ENCODE measurements at places on chromosomes 7 and 10. TPM values are rescaled to one million over a fixed set of nuclear protein-coding genes. Genes with fewer than 3 reads are reported as not detected.

DNA sequence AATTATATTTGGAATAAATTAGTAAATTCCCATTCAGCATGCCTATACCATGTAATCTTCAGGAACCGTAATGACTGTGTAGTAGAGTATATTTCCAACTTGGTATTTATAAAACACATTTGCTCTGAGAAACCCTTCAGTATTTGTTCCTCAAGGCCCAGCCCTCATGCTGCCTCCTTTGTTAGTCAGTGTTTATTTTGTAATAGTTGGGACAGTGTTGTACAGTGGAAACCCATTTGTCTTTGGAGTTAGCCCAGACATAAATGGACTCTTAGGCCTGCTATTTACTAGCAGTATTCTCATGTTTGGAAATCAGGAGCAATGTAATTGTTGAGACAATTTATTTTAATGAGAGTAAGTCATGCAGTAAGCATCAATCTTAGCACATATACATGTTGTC, 686.9 kb downstream of the AUTS2 start:
- DNase-seq = no peak
- no peaks in the 10 kb centered on the region for H3K4me1 ChIP-seq
- H3K36me3 ChIP-seq = no peaks in the 10 kb centered on the region
- H3K27ac ChIP-seq = no peak overlapping the region
- H3K27me3 ChIP-seq = no peaks in the 10 kb centered on the region

- no peaks in the 10 kb centered on the region for H3K27me3 ChIP-seq
- no peaks in the 10 kb centered on the region for H3K4me1 ChIP-seq
- DNase-seq = no peak
- H3K27ac ChIP-seq = no peak overlapping the region
Measured at GRCh38 chr7:37570145-37570544, 113.4 kb upstream of the GPR141 start.

DNA sequence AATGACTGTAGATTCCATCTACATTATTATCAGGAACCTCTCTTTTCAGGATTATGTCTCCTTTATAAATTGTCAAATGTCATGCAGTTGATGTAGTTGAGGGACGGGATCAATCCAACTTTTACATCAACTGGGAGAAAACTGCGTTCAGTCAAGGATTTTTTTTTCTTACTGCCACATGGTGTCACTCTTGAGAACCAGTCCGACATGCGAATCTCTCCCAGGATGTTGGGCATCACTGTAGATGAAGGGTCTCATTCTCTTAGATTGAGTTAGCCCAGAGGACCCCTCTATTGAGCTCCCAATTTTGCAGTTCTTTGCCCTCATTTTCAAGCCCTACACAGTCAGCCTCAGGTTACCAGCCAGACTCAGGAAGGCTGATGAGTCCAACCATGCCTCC, 120.3 kb upstream of the PTPRZ1 start:
- DNase-seq = no peak
- no peak overlapping the region for H3K4me3 ChIP-seq
- H3K27me3 ChIP-seq = no peaks in the 10 kb centered on the region

HABP2 gene
- polyA plus RNA-seq = not detected

DNA sequence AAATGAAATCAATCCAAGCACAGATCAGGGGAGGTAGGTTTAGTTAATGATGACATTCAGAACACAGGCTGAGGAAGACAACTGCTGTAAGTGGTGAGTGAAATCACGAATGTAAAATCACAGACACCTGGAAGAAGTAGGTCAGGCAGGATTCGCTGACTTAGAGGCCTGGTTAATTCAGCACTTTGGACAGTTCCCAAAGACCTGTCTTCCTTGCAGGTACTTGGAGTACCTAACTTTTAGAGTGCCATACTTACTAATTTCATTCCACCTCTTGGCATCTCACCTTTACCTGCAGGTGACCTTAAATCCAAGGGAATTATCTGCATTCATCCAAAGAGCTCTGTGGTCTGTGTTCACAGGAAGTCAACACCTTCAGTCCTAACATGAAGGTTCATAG, 822.3 kb downstream of the PHTF2 start:
- no peak overlapping the region for H3K4me3 ChIP-seq
- H3K27ac ChIP-seq = no peak overlapping the region
- no peak for DNase-seq
- H3K4me1 ChIP-seq = no peaks in the 10 kb centered on the region

GRCh38 chr10:3123571-3124411, 48.8 kb downstream of the PITRM1 start:
- no peak overlapping the region for H3K27ac ChIP-seq
- H3K4me3 ChIP-seq = no peak overlapping the region
- peaks cover 14% of the 10 kb centered on the region for H3K4me1 ChIP-seq
- H3K27me3 ChIP-seq = no peaks in the 10 kb centered on the region
- H3K36me3 ChIP-seq = peaks cover 4% of the 10 kb centered on the region
- no peak for DNase-seq

SYT15 gene
- 1.7 TPM for polyA plus RNA-seq

DNA sequence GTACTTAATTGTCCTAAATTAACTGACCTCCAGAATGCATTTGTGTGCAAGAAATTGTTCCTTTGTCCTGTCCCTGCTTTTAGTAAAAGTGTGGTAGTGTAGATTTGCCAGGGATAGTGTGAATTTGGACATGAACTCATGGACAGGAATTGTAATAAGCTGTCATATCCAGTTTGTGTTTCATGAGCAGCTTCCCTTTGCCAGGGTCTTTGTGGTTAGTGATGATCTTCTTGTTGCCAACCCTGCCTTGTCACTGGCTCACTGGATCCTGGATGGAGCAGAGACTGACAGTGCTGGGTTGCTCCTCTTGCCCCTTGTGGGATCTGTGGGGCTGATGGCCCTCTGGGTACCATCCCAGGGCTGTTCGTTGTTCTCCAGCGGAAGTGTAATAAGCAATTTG, 110.1 kb downstream of the CCNY start:
- H3K4me1 ChIP-seq = peaks cover 67% of the 10 kb centered on the region
- no peak overlapping the region for H3K27ac ChIP-seq
- no peaks in the 10 kb centered on the region for H3K27me3 ChIP-seq
- H3K4me3 ChIP-seq = no peak overlapping the region
- H3K36me3 ChIP-seq = no peaks in the 10 kb centered on the region

DNA sequence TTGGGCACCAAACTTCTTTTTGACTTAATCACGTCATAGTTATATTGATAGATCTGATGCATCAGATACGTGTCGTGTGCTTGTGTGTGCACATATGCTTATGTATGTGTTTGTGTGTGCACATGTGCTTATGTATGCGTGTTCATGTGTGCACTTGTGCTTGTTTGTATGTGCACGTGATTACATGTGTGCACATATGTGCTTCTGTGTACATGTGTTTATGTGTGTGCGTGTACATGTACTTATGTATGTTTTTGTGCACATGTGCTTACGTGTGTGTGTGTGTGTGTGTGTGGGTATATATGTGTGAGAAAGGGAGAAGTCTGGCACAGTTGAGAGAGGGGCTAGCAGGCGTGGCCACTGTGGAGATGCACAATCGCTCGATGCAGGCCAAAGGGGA, 173.4 kb downstream of the WDR37 start:
- H3K27ac ChIP-seq = no peak overlapping the region
- no peak overlapping the region for H3K4me3 ChIP-seq
- no peaks in the 10 kb centered on the region for H3K36me3 ChIP-seq
- H3K4me1 ChIP-seq = no peaks in the 10 kb centered on the region

DNA sequence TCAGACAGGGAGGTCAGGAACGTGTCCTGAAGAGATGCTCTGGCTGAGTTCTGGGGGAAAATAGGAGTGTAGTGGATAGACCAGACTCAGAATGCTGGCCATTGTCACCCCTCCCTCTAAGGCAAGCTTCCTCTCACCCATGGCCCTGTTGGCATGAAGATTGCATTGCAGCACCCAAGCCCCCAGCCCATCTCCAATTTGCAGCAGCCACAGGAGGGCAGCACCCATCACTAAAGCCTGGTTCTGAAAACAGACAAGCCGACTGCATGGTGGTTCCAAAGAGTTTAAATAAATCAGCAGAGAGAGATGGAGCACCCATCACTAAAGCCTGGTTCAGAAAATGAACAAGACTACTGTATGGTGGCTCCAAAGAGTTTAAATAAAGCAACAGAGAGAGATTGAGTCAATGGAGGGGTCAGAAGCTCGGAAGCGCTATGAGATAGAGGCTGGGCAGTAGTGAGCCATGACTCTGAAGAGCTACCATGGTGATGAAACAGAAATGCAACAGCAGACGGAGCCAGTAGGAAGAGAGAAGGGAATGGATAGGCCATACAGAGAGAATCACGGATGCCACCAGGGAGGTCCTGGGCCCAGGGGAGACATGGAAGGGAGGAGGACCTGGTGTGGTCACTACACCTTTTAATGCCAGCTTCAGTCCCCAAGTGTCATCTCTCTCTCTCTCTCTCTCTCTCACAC, 237.9 kb upstream of the MYO3A start:
- H3K27me3 ChIP-seq = no peaks in the 10 kb centered on the region
- H3K4me1 ChIP-seq = no peaks in the 10 kb centered on the region
- H3K27ac ChIP-seq = no peak overlapping the region
- H3K36me3 ChIP-seq = no peaks in the 10 kb centered on the region
- no peak overlapping the region for H3K4me3 ChIP-seq

GRCh38 chr10:33073641-33074415, 115.8 kb upstream of the ITGB1 start:
- no peak overlapping the region for H3K27ac ChIP-seq
- no peaks in the 10 kb centered on the region for H3K27me3 ChIP-seq
- DNase-seq = no peak
- H3K36me3 ChIP-seq = no peaks in the 10 kb centered on the region
- H3K4me3 ChIP-seq = no peak overlapping the region

GJD4 gene
- not detected for polyA plus RNA-seq

GNAT3 gene
- not detected for polyA plus RNA-seq

GRCh38 chr7:92135052-92135889, 994 bp upstream of the CYP51A1 start:
- peak overlapping the region; percentile 95 for H3K27ac ChIP-seq
- H3K4me1 ChIP-seq = peaks cover 6% of the 10 kb centered on the region
- no peaks in the 10 kb centered on the region for H3K36me3 ChIP-seq
- H3K27me3 ChIP-seq = no peaks in the 10 kb centered on the region

DNA sequence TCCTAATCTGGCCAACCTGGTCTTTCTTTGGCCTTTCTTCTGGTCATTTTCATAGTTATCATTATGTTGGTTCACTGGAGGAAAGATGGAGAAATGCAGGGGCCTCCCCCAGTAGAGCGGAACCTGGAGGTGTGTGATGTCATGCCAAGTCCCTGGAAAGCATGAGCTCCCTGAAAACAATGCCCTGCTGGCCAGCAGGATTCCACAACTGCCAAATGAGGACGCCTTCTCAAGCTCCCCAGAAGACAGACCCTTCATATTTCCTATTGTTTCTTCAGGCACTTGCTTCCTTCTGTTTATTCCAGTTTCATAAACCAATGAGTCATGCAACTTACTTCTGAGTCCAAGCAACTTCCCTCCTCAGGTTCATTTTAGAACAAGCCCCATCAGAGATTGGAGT, 339.0 kb downstream of the GATA3 start:
- H3K36me3 ChIP-seq = no peaks in the 10 kb centered on the region
- peaks cover 5% of the 10 kb centered on the region for H3K27me3 ChIP-seq
- H3K27ac ChIP-seq = no peak overlapping the region

DNA sequence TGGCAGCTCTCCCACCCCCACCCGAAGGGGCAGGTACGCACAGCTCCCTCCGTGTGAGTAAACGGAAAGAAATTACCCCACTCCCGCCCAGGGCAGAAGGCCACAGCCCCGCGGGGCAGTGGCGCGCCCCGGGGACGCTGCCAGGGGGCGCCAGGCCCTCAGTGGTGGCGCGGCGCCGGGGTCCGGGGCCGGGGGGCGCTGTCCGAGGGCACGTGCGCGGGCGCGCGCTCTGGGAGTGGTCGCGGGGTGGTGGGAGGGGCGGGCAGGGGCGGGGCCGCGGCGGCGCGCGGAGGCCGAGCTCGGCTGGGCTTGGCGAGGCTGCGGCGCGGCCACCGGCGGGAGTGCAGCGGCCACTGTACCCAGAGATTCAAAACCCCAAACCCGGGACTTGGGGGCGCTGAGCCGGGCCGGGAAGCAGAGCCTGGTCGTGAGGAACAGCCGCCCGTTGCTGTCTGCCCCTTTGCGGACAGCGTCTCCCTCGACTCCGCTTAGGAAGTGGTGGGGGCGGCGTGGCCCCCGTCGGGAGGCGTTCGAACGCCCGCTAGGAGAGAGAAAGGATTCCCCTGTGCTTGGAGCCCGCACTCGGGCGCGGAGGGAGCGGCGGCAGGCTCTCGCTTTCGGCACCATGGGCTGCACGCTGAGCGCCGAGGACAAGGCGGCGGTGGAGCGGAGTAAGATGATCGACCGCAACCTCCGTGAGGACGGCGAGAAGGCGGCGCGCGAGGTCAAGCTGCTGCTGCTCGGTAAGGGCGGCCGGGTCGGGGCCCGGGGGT, at the start of gene GNAI1:
Gene GNAI1 (plus strand): TSS at position 296 of the 773 bp plus-strand sequence. CDS start 330 bp downstream, at position 626.
- peak within 1 kb of the TSS; percentile 96 for H3K27ac ChIP-seq
- H3K27me3 ChIP-seq = no peaks in the 10 kb centered on the region
- H3K4me3 ChIP-seq = peak within 1 kb of the TSS; percentile 99
- DNase-seq = peak; percentile 84

DNA sequence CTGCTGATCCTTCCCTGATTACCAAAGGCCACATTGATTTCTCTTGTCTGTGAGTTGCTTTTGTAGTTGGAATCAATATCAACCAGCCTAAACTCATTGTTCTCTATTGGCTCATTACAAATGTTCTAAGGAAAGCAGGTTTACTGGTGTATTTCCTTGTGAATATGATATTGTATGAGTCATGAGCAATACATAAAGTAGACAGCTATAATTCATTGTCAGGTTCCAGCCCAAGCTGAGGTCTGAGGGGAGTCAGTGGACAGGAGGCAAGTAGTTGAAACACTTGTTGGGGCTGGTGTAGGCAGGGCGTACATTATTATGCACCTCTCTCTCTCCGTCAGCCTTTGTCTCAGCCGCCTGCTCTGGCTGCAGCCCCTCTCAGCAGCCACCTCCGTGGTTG, 451.7 kb downstream of the IPMK start:
- H3K27ac ChIP-seq = no peak overlapping the region
- H3K4me1 ChIP-seq = no peaks in the 10 kb centered on the region
- no peak for DNase-seq
- H3K4me3 ChIP-seq = no peak overlapping the region
- H3K36me3 ChIP-seq = no peaks in the 10 kb centered on the region
- no peaks in the 10 kb centered on the region for H3K27me3 ChIP-seq

SERPINE1 gene
- 0.46 TPM for polyA plus RNA-seq

INTS15 gene
- 10.4 TPM for polyA plus RNA-seq

DNA sequence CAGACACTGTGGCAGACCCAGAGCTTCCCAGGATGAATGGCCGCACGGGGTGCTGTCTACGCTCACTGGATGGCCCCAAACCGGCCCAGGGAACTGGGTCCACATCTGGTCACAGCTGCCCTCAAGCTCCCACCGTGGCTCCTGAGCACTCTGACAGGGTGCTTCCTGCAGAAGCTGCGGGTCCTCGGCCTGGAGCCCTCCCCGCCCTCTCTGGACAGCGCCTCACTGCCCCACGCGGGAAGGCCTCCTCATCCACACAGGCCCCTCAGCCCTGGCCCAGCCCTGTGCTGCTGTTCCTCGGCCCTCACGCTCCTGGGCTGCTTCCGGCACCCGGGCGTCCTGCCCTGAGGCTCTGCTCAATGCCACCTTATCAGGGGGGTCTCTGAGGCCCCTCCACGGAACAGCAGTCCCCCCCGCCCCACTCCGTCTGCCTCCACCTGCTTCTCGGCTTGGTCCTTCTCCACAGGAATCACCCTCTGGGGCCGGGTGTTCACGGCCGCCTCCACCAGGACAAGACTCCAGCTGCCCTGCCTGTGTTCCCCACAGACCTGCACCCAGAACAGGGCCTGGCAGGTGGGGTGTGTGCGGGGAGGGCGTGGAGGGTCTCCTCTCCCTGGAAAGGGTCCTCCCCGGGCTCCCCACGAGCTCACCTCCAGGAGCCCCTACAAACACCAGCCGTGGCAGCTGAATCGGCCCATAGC, 75.4 kb upstream of the PDGFA start:
- no peaks in the 10 kb centered on the region for H3K4me1 ChIP-seq
- H3K36me3 ChIP-seq = peaks cover 6% of the 10 kb centered on the region
- no peak for DNase-seq
- no peaks in the 10 kb centered on the region for H3K27me3 ChIP-seq
- H3K27ac ChIP-seq = no peak overlapping the region

WDR37 gene
- polyA plus RNA-seq = 10.6 TPM

COBL gene
- polyA plus RNA-seq = 12.6 TPM

Measured in sigmoid colon (tissue), 7 donors.